ENCODE measurements at places on chromosomes 5 and 9.

GRCh38 chr5:122354293-122354692, 42.3 kb downstream of the SNCAIP start:
- DNase-seq = no peak

- DNase-seq = no peak
Measured at GRCh38 chr5:61995486-61995885, 310.5 kb upstream of the KIF2A start.

DNA sequence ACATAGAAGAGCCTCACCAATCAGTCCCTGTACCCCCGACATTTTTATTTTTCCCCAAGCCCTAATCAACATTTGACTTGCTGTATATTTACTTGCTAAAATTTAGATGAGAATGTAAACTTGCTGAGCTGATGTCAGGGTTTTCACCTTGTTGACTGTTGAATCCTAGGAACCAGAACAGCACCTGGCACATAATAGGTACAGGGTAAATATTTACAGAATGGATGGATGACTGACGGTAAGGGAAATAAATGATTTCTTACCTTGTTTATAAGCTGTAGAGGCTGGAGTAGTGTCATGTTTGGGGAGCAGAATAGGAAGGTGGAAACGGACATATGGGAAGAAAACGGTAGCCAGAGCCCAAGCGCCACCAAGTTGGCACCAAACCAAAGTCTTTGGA, 107.0 kb upstream of the NUDT12 start:
- DNase-seq = no peak

GRCh38 chr9:100597236-100597635, 19.4 kb downstream of the CAVIN4 start:
- DNase-seq = no peak

- no peak for DNase-seq
Measured at GRCh38 chr5:55591686-55592085, 56.9 kb upstream of the PLPP1 start.

DNA sequence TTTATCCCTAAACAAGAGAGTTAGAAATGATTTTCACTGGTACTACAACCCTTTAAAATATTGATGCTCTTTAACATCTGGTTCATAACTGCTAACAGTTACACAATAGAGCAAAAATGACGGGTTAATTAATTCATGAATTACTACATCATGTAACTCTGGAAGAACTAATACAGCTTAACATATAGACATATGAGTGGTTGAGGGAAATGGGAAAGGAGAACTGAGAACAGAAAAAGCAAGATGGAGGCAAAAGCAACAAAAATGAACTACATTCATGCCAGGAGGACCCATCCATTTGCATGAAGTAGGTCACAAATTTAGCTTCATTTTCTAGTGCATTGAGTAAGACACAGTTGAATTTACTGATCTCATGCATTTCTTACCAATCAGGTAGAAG, 61.8 kb downstream of the C9 start:
- DNase-seq = no peak

GRCh38 chr5:54243483-54244080, 66.8 kb downstream of the ARL15 start:
- peak; percentile 10 for DNase-seq

- no peak for DNase-seq
Measured at GRCh38 chr9:131891598-131891997, 151.7 kb upstream of the RAPGEF1 start.

DNA sequence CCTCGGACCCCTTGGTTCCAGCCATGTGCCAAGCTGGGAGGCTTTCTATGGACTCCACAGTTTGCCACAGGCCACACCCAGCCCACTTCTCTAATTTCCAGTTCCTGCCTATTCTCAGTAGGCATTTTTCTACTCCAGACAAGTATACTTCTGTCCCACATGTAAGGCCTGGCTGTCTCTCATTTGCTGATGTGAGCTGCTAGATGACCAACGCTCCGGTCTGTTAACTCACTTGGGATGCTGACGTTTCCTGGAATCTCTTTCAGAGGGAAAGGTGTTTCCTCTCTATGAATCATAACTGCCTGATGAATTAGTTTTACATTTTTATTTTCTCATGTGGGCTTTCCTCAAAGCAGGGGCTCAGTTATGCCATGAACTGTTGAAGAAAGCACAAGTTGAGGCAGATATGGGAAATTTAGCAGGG, 36.3 kb downstream of the ERGIC1 start:
- no peak for DNase-seq

GRCh38 chr5:149310947-149311658, 34.2 kb upstream of the GRPEL2 start:
- DNase-seq = no peak

GRCh38 chr9:35364817-35365585, 124.9 kb upstream of the RUSC2 start:
- DNase-seq = no peak

- no peak for DNase-seq
Measured at GRCh38 chr5:126939887-126940286, 90.5 kb downstream of the MARCHF3 start.

DNA sequence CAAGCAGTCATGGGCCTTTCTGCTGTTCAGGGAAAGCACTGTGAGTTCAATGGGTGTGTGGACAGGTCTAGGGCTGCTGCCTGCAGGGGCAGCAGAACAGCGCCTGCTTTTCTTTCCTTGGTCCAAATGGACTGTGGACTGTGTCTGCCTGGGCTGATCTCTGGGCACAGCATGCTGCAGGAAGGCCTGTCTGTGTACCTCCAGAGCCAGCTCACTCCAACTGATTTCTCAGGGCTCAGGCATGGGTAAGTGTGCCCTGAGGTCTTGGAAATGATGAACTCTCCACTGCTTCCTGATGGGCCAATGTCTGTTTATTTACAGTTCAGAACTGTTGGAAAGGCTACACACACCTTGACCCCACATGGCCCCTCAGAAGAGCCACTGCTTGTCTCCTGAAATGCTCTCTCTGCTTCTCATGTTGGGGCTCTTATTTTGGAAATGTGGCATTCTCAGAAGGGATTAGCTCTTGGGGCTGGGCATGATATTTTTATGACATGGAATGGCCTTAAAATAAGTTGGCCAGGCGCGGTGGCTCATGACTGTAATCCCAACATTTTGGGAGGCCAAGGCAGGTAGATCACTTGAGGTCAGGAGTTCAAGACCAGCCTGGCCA, 27.0 kb downstream of the SLC22A4 start:
- no peak for DNase-seq

DNA sequence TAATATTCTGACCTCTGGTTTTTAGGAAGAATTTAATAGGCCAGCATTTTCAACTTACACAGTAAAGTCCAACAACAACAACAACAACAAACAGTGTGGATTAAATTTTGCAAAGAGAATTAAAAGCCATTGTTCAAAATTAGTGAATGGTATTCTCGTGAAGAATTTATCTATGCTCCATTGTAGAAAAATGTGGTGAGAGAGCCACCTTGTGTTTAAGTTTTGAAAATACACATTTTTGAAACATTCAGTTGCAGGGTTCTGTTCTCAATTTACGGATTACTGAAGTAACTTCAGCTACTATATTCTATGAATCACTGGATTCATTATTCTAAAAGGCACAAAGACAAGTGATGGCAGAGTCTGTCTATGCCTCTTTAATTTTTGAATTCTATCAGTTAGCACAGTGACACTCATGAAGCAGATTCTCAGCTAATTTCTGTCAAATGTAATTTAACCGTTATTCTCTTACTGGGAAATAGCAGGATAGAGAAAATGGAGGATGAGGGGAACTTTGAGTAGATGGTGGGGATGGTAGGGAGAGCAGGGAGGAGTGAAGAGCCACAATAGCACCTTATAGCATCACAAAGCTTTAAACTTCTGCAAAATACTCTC, 11.0 kb downstream of the CCDC152 start:
- DNase-seq = no peak

GRCh38 chr5:98204798-98205197, 568.7 kb upstream of the RGMB start:
- DNase-seq = no peak

DNA sequence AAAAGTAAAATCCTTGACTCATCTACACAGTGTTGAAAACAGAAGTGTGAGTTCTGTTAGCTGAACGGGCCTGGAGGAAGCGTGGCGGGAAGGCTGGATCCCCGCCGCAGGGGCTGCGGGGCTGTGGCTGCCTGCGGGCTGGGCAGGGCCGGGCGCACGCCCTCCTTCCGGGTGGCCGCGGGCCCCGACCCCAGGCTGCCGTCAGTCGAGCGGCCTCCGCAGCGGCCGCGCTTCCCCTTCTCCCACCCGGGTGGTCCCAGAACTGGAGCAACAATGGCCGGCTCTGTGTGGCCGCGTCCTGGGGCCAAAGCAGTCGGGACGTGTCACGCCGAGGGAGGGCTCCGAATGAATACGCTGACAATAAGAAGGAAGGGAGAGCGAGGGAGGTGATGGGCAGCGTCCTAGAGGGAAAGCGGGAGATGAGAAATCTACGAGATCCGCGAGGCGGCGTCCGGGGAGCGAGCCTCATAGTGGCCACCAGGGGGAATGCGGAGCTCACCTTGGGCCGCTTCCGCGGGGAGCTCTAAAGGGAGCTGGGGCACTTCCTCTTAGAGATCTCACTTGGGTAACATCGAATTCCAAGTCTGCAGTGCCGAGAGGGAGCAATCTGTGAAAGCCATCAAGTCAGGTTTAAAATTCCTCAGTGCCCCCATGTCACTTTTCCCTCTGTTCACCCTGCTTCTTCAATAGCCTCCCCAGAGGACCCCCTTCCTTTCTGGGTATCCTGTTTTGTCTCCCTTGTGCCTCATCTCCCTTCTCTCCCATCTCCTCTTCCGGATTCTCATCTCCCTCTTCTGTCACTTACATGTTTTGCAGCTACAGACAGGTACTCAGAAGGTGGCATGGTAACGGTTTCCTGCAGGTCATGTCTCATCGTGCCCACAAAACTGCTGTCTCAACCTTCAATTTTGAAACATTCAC, 83.9 kb downstream of the SLC1A3 start:
- DNase-seq = peak; percentile 76

DNA sequence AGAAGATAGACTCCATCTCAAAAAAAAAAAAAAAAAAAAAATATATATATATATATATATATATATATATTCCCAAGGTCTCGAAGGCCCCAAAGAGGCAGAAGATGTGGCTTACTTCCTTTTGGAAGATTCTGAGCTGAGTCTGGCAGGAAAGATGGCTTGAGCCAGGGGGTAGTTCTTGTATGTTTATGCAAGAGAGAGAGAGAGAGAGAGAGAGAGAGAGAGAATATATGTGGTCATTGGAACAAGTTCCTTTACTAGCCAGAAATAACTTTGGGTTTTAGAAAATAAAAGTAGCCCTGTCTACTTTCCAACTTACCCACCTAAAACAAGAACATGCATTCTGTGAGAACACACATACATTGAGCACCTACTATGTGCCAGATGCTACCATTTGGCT, 17.6 kb downstream of the NCS1 start:
- DNase-seq = no peak

GRCh38 chr9:2116073-2116472, 100.9 kb downstream of the SMARCA2 start:
- DNase-seq = no peak

DNA sequence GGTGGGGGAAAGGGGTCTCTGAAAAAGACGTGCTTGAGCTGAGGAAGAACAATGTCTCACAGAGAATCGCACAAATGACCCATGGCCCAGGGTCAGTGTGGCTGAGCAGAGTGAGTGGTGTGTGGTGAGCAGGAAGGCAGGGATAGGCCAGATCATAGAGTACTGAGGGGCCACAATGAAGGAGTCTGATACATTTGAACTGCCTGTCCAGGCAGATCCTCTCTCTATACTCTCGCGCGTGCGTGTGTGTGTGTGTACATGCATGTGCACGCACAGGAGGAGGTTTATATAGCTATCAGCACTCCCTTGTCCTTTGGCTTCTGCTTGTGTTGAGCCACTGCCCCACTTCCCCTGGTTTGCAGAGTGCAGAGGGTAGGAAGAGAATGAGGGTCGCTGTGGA, 294.0 kb downstream of the ZNF608 start:
- no peak for DNase-seq

GRCh38 chr5:29005386-29005785, 1967.0 kb upstream of the CDH9 start:
- DNase-seq = no peak

- DNase-seq = peak; percentile 75
Measured at GRCh38 chr9:35847792-35848572, 19.0 kb downstream of the TMEM8B start.

Measured in DMS 273 treated with DMSO at 0.1 percent for 48 hours (cell line).